ENCODE measurements at places on chromosomes 2 and 18.
A peak's percentile ranks its signal among the peaks of the same experiment; 100 is the strongest.

GRCh38 chr2:75071766-75072165 is 113.3 kb downstream of the POLE4 start:
- no peak for DNase-seq

DNA sequence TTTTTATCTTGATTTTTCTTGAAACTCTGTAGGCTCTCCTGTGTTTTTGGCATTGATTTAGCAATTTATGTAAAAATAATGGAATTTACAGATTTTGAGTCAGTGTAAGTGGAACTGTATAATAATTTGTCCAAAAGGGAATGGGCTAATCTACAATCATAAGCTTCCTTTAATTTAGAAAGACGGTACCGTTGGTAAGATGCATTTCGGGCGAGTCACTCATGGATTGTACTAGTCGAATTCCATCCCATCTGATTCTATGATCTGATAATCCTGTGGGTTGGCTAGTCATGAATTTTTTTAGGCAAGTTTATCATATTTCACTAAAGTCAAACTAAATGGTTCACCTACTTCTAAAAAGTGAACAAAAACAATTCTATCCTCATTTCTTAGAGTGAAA is 133.4 kb downstream of the ZNF407 start:
- no peak for DNase-seq

- DNase-seq, result no peak
Measured at GRCh38 chr2:120805602-120806001, 69.9 kb downstream of the GLI2 start.

DNA sequence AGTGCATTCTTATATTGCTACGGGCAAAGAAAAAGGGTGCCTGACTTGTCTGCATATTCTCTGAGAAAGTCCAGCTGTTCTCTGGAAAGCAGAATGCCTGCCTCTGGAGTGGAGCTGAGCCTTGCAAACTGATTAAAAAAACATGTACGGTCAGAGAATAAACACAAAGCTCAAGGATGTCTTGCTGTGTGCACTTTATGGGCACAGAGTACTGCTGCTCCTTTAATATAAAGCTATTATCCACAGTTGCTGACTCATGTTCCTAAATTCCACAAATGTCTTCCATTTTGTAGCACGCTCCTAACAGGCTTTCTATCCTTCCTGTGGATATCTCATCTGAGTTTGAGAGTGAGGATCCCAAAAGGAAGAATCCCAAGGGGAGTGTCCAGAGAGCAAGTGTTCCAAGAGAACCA is 229.0 kb downstream of the MREG start:
- DNase-seq, result no peak

- DNase-seq, result no peak
Measured at GRCh38 chr2:95091885-95092555, 29.6 kb downstream of the MRPS5 start.

DNA sequence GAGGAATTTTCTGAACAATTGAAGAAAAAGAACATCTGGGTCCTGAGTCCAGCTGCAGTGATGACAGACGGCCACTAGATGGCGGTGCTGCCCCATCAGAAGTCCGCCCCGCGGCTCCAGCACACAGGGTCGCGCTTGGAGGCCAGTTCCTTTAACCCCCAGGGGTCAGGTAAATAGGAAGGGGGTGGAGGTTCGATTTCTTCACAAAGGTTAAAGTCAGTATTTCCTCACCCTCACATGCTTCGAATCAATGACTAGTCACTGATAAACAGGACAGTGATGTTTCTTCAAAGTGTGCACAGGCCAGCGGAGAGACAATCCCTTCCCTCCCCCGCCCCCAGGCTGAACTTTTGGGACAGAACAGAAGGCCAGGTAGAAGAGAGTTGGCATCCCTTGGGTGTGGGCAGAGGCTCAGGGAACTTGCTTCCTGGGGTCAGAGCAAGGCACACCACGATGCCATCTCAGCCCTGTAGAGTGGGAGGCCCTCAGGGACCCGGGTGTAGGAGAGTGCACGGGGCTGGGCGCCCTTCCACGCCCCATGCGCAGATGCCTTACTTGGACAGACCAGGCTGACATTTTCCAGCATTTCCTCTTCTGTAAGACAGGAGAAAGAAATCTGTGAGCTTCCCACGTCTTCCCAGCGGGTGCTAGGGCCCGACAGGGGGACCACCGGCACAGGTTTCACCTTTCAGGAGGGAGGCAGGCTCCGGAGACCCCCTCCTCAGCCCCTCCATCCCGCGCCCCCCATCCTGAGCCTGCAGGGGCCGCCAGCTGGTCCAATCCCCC is 722 bp downstream of the APOB start:
- peak; percentile 35 for DNase-seq

DNA sequence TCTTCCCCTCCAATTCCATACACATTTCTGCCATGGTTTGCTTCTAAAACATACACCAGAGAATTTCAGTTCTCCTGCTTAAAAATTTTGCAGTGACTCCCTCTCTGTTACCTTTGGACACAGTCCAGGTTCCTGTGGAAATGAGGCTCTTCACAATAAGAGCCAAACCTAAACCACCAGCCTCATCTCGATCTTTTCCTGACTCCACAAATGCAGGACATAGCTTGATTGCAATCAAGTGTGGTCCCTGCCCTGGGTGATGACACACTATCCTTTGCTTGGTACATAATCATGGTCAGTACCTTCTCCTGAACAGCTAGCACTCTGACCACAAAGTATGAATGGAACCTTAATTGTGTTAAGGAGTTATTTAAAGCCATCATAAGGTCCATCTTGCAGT is 134.9 kb upstream of the CHAC2 start:
- DNase-seq, result no peak

DNA sequence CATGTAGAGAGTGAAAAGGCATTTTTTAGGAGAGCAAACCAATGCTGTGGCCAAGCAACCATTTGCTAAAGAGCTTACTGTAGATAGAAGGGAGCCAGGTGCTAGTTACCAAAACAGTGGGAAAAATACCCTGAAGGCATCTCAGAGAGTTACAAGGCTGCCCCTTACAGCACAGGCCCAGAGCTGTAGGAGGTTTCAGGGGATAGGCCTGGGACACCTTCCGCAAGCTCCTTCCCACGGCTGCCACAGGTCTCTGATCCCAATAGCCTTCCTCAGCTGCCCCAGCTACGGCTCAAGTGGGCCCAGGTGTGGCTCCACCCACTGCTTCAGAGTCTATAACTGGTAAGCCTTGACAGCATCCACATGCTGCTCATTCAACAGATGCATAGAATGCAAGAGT is 18.2 kb upstream of the PPM1B start:
- DNase-seq, result no peak

DNA sequence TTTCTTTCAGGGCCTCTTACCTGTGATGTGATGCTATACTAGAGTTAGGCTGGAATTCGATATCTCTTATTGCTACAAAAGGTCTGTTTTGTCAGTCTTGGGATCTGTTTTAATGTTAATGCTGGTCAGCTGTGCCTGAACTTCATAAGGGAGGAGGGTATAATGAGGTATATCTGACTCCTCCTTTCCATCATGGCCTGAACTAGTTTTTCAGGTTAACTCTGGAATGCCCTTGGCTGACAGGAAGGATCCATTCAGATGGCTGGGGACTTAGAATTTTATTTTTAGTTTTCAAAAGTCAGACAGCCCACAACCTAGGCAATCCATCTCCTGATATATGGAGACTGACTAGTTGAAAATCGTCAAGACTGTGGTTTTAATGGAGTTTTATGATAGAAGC is 35.9 kb upstream of the TBC1D8 start:
- no peak for DNase-seq

DNA sequence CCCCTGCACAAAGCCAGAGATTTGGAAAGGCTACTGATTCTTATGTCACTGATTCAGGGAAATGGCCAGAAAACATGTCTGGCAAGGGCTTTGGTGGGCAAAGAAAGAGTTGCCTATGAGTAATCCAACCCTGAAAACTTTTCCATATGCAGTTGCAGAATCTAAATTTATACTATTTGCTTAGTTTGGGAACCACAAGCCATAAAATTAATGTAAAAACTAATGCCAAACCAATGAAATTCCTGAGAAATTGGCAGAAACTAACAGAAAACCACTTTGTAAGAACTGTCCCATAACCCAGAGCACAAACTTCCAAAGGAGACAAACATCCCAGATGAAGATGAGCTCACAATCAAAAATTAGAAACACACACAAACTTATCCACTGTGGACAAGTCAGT is 48.8 kb downstream of the TCF4 start:
- no peak for DNase-seq

DNA sequence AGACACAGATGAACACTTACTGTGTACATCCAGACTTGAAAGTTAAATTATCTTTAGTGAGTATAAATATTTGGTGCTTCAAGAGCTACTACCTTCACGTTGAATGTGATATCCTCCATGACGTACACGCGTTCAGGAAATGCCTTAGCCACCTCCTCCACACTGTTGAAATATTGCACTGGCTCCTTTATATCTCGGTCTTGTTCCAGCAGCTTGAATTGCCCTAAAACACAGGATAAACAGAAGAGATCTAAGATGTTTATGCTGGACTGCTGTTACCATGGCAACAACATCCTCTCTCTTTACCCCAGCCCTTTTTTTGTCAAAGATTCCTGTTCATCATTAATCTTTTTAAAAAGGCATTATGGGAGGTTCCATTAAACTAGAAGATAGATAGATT is 120.3 kb downstream of the MEP1B start:
- no peak for DNase-seq

DNA sequence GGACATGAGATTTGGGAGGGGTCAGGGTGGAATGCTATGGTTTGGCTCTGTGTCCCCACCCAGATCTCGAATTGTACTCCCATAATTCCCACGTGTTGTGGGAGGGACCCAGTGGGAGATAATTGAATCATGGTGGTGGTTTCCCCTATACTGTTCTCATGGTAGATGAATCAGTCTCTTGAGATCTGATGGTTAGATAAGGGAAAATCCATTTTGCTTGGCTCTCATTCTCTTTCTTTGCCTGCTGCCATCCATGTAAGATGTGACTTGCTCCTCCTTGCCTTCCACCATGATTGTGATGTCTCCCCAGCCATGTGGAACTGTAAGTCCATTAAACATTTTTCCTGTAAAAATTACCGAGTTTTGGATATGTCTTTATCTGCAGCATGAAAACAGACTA is 80.9 kb upstream of the GALNT5 start:
- DNase-seq, result no peak

- DNase-seq, result no peak
Measured at GRCh38 chr18:59311631-59312030, 6.8 kb downstream of the CPLX4 start.

DNA sequence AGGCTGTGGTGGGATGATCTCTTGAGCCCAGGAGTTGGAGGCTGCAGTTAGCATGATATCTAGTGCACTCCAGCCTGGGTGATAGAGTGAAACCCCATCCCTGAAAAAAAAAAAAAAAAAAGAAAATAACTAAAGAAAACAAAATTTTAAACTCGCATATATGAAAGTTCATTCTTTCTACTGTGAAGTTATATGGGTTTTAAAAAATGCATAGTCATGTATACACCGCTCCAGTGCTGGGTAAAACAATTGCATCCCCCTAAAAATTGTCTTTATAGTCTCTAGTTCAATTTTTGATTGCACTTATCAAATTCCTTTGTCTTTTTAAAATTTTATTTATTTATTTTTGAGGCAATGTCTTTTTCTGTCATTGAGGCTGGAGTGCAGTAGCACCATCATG is 65.0 kb upstream of the ACYP2 start:
- DNase-seq, result no peak

- no peak for DNase-seq
Measured at GRCh38 chr2:118635891-118636290, 211.6 kb downstream of the EN1 start.

- no peak for DNase-seq
Measured at GRCh38 chr2:41320491-41320890, 727.3 kb upstream of the PKDCC start.

GRCh38 chr2:126614524-126615227 is 41.3 kb upstream of the GYPC start:
- no peak for DNase-seq

DNA sequence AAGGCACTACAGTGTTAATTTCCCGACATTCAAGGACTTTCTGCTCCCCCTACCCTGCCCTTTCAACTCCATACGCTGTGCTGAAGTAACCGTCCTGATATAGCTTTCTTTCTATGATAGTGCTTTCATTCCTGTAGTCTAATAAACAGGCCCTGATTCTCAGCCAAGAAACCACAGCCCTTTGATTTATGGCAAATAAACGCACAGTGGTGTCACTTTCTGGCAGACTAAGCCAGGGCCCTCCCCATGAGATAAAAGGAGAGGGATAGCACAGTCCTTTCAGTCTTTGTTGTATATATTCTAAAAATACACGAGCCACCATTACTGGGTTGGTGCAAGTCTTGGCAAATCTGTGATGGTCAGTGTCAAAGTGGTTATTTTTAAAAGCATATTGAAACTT is 291.2 kb downstream of the ALPK2 start:
- no peak for DNase-seq

GRCh38 chr2:188676010-188676400 is 298.2 kb upstream of the COL3A1 start:
- no peak for DNase-seq

- no peak for DNase-seq
Measured at GRCh38 chr2:147027436-147027835, 817.4 kb upstream of the ACVR2A start.

GRCh38 chr2:175463589-175464310 is 282.2 kb upstream of the ATP5MC3 start:
- no peak for DNase-seq

- no peak for DNase-seq
Measured at GRCh38 chr2:28437149-28437835, 44.6 kb downstream of the FOSL2 start.

DNA sequence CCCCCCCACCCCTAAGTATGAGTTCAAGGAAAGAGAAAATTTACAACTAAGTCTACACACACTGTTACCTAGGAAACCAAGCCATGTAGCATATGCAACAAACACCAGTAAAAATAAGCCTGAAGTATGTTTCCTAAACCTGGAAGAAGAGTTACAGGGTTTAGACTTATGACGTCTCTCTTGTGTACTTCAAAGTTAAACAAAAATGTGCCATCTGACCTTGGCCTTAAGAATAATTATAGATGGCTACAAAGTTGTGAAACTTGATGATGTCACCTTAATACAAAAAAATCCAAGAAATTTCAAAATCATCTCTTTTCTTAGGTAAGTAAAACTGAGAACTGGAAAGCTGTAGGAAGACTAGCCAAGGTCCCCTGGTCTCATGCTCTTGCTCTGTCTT is 297.6 kb upstream of the NRXN1 start:
- DNase-seq, result no peak

DNA sequence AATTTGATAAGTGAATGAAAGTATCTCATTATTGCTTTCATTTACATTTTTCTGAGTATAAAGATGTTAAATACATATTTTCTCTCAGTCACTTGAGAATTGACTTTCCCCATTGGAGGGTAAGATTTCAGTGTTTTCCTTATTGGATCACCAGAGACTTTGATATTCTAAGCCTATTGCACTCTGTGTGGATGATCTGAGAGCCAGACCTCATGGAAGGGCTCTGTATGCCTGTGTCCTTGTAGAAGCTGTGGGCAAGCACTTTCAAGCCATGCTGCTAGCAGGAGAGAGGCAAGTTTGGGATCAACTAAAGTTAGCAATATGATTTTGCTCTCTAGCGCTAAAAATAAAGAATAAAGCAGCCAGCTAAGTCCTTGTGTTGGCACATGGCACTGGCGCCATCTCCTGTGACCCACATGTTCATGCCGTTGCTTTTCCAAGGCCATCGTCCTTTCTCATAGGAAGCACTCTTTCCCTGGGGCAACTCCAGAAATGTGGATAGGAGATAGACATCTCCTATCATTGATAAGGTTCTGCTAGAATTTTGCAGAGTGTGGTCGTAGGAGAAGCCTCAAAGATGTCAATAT is 72.6 kb downstream of the AOX1 start:
- DNase-seq, result no peak

Measured in T-helper 2 cell (primary cell).